ENCODE measurements at places on chromosomes 16 and 17.

DNA sequence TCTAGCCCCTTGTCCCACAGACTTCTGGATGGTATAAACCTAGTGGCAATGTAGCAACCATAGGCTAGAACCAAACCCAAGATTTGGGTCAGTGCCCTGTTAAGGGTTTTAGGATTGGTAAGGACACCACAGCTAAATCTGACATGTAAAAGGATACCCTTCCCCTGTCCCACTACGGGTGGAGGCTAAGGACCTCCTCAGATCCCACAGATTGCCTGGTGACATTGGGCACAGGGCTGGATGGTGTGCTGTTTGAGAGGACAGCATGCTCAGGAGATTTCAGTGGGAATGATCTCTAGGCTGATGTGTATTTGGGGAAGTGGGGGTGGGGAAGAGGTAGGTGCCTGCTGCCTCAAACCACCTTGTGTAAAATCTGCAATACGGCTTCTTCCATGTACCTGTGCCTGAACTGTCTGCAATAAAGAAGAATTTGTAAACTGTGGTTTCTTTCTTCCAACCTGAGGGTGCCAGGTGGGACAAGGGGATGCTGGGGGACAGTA, 671 bp upstream of the EDC4 start:
- no peak for DNase-seq

DNA sequence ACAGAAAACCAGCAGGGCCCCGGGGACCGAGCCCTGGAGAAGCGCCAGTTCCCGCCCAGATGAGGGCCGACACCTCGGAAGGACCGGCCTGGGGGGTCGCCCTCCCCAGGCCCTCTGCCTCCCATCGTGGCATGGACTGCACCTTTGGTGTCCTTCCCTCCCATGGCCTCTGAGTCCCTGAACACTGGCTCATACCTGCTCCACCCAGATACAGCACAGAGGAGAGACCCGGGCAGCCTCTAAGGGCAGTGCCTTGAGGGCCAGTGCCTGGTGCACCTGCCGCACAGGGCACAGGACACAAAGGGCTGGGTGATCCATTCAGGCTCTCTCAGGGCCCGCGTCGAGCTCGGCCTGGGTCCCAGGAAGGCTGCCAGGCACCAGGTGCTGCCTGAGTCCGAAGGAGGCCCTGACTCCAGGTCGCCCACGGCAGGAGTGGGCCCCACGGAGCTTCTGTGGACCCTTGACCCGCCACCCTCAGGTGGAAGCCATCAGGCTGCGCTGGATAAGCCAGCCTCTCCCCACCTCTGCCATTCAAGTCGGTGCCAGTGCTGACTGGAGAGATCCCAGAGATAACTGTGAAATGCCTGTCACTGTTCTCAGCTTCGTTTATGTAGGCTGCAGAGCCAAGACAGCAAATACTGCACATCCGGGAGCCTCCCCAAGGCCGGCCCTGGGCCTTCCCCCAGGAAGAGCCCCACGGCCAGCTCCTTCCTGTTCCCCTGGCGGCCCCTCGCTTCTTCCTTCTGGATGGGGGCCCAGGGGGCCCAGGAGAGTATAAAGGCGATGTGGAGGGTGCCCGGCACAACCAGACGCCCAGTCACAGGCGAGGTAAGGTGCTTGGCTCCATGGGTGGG, at the start of gene ZG16B:
Gene ZG16B (plus strand): TSS at position 803 of the 854 bp plus-strand sequence. CDS start 139 bp downstream, outside the sequence.
- DNase-seq, result no peak

GRCh38 chr17:66662496-66662895, 172.4 kb upstream of the CACNG5 start:
- DNase-seq, result no peak

- no peak for DNase-seq
These were observed 3.2 kb upstream of the CDK5RAP3 start for GRCh38 chr17:47967607-47968252.

DNA sequence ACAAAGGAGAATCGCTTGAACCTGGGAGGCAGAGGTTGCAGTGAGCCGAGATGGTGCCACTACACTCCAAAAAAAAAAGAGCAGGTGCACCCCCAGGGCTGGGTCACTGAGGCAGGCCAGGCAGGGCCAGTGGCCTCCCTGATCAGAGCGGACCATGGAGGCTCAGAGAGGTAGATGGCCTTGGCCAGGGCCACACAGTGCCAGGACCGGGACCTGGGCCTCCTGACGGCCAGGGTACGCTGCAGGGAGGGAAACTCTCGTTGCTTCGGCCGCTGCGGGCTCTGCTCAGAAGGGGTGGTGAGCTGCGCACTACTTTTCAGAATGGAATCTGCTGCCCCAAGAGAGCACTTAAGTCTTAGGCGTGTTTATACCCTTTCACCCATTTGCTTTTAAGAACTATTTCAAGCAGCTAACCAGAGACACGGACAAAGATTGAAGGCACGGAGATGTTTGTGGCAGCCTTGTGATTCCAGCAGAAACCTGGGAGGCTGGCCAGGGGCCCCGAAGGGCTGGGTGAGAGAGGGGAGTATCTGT, 17.1 kb downstream of the MYO1C start:
- DNase-seq, result no peak

- no peak for DNase-seq
These were observed 10.6 kb upstream of the NUDT16L1 start for GRCh38 chr16:4682616-4683254.

All from NCI-H2227 treated with DMSO at 0.1 percent for 48 hours (cell line).